ENCODE measurements at places on chromosomes 13 and 19. TPM values are rescaled to one million over a fixed set of nuclear protein-coding genes. Genes with fewer than 3 reads are reported as not detected.

CYTH2 gene
- total RNA-seq, result 80.7 TPM

GRCh38 chr13:101486708-101487437, 34.4 kb downstream of the ITGBL1 start:
- no peak overlapping the region for H3K27ac ChIP-seq
- peaks cover 34% of the 10 kb centered on the region for H3K4me1 ChIP-seq
- H3K36me3 ChIP-seq, result peaks cover 10% of the 10 kb centered on the region
- no peak for DNase-seq
- no peaks in the 10 kb centered on the region for H3K27me3 ChIP-seq

GRCh38 chr19:38763795-38764220, 9.5 kb downstream of the LGALS7 start:
- DNase-seq, result no peak
- H3K36me3 ChIP-seq, result no peaks in the 10 kb centered on the region
- H3K4me3 ChIP-seq, result no peak overlapping the region
- no peaks in the 10 kb centered on the region for H3K4me1 ChIP-seq
- H3K27me3 ChIP-seq, result no peaks in the 10 kb centered on the region
- H3K27ac ChIP-seq, result no peak overlapping the region

MISP3 gene
- 1.3 TPM for total RNA-seq
